ENCODE measurements at places on chromosomes 6 and 20.

GRCh38 chr20:8575114-8575513, 443.0 kb downstream of the PLCB1 start:
- no peak for DNase-seq

DNA sequence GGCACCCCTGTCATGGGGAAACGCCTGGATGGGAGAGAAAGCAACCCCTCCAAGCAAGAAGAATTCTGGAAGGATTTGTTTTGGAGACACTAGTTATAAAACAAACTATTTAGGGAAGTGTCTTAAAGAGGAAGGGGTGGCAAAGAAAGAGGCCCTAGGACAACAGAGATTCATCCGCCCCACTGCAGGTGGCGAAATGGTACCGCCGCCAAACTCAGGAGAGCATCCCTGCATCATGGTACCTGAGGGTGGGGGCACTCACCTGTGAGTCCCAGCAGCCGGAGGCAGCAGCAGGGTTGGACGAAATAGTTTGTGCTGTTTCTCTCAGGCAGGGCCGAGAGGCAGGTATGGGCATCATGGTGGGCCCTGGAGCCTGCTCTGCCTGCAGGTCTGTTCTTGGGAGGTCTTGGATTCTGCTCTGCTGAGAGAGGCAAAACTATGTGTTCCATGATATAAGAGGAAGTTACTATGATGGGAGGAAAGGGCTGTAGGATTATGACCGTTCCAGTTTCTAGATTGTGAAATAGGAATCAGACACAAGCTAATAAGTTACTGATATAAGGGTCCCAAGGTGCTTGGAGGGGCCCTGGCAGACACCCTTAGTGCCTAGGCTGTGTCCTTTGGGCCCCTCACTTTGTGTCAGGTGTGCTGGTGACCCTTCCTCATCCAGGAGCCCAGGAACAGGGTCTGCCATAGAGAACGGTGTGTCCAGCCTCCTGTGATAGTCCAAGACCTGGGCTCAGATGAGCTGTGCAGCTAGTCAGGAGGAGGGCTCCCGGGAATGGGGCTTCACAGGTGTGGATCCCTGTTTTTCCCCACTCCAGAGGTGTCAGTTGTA, 20.4 kb downstream of the SIRPD start:
- no peak for DNase-seq

DNA sequence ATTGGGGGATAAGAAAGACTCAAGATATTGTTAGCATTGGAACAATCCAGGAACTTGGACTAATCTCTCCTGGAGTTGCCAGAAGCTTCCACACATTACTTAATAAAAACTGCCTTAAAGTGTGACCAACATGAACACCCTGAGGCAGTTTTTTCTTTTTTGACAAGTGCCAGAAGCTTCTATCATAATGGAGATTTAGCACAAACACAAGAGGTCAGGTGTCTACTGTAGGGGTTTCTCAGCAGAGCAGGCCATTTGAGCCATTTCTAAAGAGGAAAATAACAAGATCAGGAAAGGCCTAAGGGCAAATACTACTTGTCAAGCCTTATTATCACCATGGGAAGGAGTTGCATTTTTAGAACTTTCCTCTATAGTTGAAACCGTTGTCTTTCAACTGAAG, 361.5 kb downstream of the EPM2A start:
- no peak for DNase-seq

DNA sequence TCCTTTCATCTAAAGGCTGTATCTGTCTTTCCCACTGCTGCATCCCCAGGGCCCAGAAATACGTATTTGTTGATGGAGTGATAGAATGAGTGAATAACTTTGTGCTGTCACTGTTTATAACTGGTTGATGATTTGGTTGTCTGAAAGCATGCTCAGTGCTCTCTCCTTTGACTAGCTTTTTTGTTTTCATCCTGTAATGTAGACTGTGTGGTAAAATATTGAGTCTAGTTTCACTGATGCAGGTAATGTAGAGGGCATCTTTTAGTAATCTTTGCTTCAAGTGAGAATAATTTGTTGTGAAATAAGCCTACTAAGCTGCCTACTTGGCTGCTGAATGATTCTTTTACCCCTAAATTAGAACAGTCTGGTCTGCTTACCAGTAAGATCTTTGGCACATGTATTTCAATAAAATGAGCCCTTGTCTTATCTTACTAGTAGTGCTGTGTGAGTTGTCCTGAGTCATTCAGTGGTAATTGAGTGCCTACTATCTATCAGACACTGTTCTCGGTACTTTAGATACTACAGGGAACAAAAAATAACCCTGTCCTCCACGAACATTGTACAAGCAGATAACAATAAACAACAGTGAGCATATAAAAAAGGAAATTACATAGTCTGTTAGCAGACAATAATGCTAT, 39.9 kb downstream of the MAPK14 start:
- DNase-seq: no peak

GRCh38 chr20:54212226-54212625, 4.3 kb downstream of the PFDN4 start:
- no peak for DNase-seq

- DNase-seq: no peak
These were observed 15.4 kb downstream of the TFAP2A start for GRCh38 chr6:10399451-10399850.

- DNase-seq: no peak
These were observed 114.8 kb upstream of the CD93 start for GRCh38 chr20:23200914-23201313.

DNA sequence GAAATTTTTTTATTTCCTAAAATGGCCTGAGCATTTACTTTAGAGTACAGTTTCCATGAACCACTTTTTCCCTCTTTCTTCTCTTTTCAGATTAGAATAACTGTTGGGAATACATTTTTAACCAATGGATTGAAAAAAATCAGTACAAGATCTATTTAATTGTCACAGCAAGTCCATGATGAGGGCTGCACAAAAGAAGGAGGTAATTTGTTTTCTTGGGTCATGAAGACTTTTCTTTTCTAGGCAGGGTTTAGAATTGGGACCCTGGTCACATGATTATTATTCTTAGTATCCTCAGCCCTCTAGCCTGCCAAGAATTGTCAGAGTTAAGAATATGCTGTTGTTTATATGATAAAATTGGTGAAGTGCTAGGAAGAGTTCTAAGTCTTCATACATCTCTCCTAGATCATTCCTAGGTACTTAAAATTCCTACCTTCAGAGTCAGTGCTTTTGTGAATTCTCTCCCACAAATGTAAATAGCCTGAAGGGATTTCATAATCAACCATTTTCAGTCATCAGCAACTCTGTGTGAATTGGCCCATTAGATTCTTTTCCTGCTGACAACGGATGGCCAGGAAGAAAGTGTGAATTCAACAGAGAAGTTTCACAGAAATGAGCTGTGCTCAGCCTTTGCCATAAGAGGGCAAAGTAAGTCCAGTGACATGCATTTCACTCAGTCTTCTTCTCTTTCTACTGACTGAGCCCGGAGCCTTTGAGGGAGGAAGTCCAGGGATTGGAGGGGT, 32.4 kb upstream of the TPBG start:
- no peak for DNase-seq

GRCh38 chr6:128259730-128260685, 260.4 kb downstream of the PTPRK start:
- no peak for DNase-seq

- DNase-seq: peak; percentile 41
These were observed 522 bp upstream of the EPB41L1 start for GRCh38 chr20:36153736-36154699.

DNA sequence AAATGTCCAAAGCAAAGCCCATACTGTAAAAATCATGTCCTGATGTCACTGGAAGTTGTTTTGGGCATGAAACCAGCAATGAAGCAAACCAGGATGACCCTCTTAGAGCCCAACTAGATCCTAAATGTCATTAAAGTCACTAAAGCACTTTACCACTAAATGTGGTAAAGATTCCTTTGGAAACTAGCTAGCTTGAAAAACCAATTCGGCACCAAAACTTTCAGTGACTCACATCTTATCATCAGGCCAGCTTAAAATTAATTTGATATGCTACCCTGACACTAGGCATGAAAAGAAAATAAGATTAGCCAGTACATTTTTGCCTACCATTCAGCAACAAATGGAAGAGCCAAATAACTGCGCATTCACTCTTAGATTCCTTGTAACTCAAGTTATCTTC, 145.8 kb downstream of the PACRG start:
- DNase-seq: no peak

- no peak for DNase-seq
These were observed 59.8 kb downstream of the BCAS4 start for GRCh38 chr20:50854506-50855249.

Measured in DMS79 treated with DMSO at 0.1 percent for 48 hours (cell line).